Osteocyte (in vitro differentiated cells): ENCODE measurements at places on chromosomes 11 and 22.

GRCh38 chr11:115452241-115452640 is 52.0 kb downstream of the CADM1 start:
- DNase-seq = no peak

DNA sequence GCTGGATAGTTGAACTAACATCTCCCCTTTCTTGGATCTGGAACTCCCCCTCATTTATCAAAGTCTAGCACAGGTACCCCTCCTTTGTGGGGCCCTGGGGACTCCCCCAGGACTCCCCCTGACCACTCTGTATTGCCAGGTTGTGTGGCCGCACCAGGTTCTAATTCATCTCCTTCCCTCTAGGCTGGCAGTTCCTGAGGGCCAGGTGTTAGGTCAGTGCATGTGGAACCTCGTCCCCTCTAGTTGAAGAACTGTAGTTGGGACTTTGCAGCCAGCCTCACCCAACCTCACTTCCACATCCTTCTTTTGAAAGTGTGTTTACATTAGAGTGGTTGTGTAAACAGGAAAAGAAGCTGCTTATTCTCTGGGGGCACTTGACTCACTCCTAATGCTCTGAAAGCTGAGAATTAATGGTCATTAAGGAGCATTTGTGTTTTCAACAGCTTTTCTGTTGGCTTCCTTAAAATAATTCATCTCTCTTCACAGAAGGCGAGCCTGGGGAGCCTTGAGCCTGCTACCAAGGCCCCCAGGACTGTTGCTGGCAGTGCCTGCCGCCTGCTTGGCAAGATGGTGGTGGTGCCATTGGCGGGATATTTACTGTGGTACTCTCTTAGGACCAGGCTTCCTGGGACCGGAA is 11.8 kb downstream of the UPB1 start:
- no peak for DNase-seq

DNA sequence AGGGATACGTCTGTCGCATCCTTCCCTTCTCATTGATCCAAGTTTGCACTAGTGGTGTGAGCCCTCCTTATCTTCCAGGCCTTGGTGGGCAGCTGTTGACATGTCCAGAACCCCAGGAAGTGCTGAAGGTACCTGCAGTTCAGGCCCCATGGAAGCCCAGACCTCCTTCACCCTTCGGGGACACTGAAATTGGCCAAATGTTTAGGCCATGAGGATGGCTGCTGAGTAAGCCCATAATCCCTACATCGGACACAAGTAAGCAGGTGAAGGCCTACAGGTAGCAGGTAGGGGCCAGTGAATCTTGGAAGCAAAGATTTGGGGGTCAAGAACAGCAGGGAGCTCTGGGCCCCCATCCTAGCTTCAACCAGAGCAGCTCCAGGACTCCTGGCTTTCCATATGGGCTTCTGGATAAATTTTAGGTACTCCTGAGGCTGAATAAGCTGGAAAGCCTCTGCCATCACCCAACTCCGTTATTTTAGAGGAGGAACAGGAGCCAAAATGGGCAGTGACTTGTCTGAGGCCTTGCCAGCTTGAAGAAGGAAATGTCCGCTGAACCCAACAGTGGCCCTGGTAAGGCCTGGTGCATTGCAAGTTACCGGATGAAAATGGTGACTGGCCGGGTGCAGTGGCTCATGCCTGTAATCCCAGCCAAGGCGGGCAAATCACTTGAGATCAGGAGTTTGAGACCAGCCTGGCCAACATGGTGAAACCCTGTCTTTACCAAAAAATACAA is 45.2 kb downstream of the MORC2 start:
- peak; percentile 62 for DNase-seq

- DNase-seq = no peak
Observed at GRCh38 chr11:126277322-126277721, 5.6 kb upstream of the TIRAP start.

- DNase-seq = no peak
Observed at GRCh38 chr22:33329398-33329797, 271.2 kb upstream of the SYN3 start.

GRCh38 chr22:50624347-50625130 is 3.4 kb downstream of the ARSA start:
- DNase-seq = no peak

- no peak for DNase-seq
Observed at GRCh38 chr11:26037716-26038115, 294.2 kb upstream of the ANO3 start.

DNA sequence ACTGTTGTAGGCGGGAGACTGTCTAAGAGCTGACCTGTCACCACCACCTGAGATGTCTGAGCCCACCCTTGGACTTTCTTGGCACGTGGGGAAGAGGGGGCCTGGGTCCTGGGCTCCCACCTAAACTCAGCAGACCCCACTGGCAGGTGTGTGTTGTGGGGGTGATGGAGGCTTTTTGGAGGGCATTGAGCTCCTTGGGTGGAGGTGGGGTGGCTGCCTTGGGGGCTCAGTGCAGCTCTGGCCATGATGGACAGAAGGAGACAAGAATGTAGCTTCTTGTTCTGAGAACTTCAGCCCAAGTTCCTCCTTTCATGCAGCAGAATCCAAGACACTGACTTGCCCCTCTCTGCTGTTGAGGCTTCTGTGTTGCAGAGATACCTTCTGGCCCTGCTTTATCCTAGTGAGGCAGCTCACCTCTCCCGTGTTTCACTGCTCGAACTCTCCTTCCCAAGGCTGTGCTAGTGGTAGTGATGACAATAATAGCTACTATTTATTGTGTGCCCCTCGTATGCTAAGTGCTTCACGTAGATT is 116.6 kb upstream of the OR4B1 start:
- peak; percentile 73 for DNase-seq

- DNase-seq = no peak
Observed at GRCh38 chr11:18726040-18726439, at the start of gene IGSF22. IGSF22 (minus strand) TSS chr11:18726188; CDS start chr11:18724236, 1,952 bp downstream.

- no peak for DNase-seq
Observed at GRCh38 chr11:6402561-6402981, 12.3 kb downstream of the SMPD1 start.

- no peak for DNase-seq
Observed at GRCh38 chr11:10606536-10607208, 38.2 kb upstream of the LYVE1 start.

GRCh38 chr11:69662021-69662698 is 13.0 kb downstream of the LTO1 start:
- DNase-seq = no peak
